COLO829 (cell line): ENCODE measurements at places on chromosomes 2 and 18.

DNA sequence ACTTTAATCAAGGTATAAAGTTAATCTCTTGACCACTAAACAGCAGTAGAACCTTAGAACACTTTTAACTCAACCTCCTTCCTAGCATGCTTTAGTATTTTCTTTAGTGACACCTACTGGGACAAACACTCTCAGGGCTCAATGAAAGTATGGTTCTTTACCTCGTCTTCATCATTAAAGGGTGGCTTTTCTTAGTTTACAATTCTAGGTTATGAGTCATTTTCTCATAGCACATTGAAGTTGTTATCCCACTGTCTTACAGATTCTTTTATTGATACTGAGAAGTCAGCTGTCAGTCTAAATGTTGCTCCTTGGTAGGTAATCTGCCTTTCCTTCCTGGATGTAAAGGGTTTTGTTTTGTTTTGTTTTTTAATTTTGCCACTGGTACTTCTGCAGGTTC lies 38.0 kb downstream of the SIGLEC15 start:
- no peak for DNase-seq

- DNase-seq: no peak
These were observed 648.3 kb upstream of the PKDCC start for GRCh38 chr2:41399437-41400087.

- DNase-seq: no peak
These were observed 656.6 kb downstream of the GALR1 start for GRCh38 chr18:77906103-77906892.

DNA sequence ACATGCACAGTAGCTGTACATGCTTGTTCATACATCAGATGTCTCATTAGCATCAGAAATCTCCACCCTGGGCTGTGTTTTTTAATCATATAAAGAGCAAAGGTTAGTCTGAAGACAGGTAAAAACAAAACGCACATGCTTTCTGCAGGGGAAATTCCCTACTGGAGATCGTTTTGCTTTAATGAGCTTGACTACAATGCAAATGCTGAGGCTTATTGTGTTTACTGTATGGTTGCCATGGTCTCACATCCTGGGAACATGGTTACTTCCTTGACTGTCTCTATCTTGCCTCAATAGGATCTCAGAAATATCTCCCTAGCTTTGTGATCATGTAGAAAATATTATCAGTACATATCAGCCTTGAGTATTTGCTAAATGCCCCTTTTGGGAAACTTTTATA lies 336.5 kb upstream of the TFPI start:
- no peak for DNase-seq

GRCh38 chr18:61322265-61322873 lies 10.9 kb upstream of the CDH20 start:
- peak; percentile 35 for DNase-seq

DNA sequence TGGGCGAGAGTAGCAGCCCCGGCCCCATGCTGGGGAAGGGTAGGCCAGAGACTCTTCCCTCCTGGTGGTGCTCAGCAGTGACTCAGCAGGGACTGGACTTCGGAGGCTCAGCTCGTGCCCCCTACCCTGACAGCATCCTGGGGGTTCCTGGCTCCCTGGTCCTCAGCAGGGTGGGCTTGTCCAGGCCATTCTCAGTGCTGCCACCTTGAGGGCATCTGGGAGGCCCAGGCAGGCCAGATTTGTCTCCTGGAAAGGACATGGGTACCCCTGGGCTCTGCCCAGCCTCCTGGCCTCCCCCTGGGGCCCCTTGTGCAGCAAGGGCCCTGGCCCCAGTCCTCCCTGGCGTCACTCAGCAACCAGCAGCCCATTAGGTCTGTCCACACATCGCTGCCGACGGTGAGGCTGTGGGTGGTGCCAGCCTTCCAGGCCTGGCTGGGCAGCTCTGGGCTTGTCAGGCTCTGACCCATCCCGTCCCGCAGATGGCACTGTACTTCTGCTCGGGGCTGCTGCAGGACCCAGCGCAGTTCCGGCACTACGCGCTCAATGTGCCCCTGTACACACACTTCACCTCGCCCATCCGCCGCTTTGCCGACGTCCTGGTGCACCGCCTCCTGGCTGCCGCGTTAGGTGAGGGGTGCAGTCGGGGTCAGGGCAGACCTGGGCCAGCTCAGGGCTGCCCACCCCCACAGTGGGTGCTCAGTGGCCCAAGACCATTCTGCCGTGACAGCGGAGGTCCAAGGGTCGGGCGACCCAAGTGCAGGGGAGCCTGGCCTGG lies 45.0 kb upstream of the ALPP start:
- DNase-seq: no peak

DNA sequence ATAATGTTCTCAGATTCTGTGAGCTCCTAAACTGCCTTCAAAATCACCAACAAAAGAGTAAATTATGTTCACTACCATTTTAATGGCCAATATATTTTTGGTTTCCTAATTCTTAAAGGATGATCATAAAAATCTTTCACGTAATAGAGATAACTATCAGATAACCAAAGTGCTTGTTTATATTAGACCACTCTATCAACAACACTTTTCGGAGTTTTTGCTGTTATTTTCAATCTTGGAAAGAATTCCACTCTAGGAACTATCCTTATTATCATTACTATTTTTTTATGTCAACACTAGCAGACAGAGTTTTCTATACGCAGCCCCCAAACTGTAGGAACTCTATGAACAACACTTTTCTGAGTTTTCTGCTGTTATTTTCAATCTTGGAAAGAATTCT lies 782.5 kb upstream of the ZEB2 start:
- DNase-seq: no peak

DNA sequence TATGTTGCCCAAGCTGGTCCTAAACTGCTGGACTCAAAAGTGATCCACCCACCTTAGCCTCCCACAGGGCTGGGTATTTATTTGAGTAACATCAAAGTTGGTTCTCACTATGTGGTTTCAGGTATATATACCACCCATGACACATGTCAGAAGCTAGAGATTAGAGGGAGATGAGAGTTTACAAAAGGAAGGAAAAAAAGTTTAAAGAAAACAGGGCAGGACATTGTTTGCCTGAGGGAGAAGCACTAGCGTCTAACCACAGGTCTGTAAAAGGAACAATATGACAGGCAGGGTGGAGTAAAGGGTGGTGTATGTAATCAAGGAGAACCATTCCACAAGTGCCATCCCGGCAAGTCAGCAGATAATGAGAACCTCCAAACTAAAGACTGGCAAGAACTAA lies 8.5 kb downstream of the CEP76 start:
- DNase-seq: no peak

DNA sequence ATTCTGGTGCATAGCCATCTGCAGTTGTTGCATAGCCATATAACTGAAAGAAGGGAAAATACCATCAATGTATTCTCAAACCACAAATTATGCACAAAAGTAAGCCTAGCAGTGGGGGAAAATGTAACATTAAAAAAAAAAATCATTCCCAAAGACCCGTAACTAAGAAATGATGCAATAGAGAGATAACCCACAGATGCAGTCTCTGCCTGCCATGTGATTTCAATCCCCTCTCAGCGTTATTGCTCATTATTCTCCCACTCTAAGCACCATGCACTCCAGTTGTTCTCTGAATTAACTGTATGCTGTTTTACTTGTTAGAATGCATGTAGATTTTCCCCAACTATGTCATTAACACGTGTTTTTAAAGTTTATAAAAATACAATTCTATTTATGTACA lies 14.1 kb downstream of the DSC1 start:
- DNase-seq: no peak

DNA sequence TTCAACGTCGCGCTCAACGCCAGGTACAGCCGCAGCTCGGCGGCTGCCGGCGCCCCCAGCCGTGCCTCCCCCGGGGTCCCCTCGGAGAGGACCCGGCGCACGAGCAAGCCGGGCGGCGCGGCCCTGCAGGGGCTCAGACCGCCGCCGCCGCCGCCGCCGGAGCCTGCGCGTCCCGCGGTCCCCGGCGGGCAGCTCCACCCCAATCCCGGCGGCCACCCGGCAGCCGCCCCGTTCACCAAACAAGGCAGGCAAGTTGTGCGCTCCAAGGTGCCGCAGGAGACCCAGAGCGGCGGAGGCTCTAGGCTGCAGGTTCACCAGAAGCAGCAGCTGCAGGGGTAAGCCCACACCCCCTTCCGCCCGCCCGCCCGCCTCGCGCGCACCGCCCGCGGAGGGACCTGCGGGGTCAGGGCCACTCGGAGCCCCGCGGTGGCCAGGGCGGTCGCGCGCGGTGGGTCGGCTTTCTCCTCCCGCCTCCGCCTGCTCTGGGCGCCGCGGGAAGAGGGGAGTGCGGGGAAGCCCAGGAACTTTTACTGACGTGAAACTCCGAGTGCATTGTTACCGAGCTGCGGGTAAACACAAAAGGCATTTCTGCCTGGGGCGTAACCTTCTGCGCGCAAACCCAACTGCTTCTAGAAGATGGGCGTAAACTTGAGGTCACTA lies 861 bp downstream of the LTBP1 start:
- DNase-seq: no peak

DNA sequence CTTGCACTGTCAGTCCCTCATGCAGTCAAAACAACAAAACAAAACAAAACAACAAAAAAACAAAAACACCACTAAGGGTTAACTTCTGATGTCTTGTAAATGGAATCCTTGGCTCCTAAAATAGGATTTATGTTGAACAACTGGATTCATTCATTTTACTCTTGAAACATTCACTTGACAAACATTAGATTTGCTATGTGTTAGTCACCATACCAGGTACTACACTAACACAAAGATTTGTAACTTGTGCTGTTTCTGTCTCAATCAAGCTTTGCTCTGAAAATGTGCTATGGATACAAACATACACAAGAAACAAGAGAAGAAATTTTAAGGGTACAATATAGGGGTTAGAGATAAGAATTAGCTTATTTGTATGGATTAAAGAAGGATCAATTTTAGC lies 812.8 kb downstream of the LRP1B start:
- no peak for DNase-seq

- no peak for DNase-seq
These were observed 20.4 kb downstream of the CNOT11 start for GRCh38 chr2:101273056-101273455.

DNA sequence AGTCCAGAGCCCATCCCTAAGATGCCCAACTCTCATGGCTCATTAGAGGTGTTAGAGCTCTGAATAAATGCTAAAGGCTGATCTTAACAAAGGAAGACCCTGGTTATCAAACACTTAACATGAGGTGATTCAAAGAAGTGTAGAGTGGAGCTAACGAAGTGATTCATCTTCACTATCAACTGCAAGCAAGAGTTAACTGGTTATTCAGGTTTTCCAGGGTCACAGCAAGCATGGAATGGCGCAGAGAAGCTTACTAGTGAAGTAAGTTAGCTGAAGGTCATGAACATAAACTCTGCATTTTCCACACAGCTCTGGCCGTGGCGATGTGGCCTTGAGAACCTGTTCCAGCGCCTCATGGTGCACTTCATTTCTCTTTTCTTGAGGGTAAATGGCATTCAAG lies 17.0 kb downstream of the RND3 start:
- DNase-seq: no peak

GRCh38 chr2:120256651-120257000 lies 4.0 kb downstream of the RALB start:
- DNase-seq: no peak

GRCh38 chr2:8575834-8576423 lies 105.9 kb upstream of the ID2 start:
- no peak for DNase-seq

DNA sequence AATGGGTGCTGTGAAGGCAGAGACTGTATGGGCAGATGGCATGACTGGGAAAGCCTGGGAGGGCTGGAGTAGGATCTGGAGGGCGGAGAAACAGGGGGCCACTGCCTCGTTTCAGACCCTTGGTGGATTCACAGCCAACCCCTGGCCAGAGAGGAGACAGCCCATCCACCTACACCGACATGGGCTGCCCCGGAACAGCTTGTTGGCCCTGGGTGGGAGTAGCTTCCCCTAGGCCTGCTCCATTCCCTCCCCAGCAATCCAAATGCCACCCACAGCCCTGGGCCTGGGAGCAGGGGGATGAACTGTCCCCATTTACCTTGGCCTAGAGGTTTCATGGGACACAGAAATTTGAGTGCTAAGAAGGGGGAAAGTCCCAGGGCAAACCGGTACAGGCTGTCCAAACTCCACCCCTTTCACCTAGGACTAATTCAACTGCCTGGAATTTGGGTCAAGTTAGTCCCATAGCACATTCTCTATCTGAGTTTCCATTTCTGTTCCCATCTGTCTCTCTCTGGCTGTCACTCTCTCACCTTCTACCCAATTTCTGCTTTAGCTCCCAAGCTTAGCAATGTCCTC lies 37.0 kb downstream of the LBH start:
- no peak for DNase-seq

- DNase-seq: no peak
These were observed 10.5 kb downstream of the CCT7 start for GRCh38 chr2:73244580-73244979.

DNA sequence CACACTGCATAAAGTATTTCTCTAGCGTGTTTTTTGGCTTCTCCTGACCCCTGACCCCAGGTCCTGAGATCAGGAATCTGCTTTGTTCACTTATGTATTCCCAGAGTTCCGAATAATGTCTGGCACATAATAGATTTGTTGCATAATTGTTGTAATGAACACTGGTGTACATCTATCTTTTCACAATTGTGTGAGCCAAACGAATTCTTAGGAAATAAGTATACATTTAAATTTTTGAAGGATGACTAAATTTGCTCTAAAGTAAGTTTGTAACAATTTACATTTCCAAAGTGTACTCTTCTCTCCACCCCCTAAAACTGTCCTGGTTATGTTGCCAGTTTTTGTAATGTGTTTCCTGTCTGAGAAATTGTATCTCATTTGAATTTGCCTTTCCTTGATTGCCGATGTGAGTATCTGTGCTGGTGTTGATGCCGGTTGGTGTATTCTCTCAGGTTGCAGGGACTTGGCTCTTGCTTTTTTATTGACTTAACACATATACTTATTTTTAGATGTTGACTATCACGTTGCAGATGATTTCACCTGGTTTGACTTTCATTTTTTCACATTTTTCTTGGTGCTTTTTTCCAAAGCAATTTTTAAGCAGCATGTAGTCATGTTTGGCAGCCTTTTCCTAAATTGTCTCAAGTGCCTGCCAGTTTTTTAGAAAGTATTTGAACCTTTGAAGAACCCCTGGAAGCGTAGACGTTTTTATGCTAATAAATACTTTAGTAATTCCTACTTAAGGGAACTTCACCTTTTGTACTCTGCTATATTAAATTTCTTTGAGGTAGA lies 16.1 kb upstream of the FARP2 start:
- DNase-seq: no peak

DNA sequence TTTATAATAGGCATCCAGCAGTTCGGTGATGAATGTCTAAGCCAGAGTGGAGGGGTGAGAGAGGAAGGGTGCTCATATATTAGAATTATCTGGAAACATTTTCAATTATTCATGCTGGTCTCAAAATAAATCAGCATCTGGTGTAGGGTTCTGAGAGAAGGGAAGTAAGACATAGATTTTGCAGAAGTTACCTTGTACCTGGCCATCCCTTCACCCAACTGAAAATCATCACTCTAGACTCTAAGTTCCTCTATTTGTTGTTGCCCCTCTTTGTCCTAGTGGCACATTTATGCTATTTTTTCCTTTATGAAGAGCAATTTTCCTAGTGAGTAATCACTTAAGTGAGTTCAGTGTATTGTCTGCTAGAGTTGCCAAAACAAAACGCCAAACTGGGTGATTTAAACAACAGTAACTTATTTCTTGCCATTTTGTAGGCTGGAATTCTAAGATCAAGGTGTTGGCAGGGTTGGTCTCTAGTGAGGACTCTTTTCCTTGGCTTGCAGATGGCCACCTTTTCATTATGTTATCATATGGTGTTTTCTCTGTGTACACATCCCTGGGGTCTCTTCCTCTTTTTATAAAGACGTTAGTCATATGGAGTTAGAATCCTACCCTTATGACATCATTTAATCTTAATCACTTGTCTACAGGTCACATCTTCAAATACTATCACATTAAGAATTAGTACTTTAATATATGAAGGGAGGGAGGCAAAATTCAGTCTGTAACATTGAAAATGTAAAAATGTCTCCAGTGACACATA lies 129.9 kb upstream of the KLHL14 start:
- no peak for DNase-seq
